ENCODE measurements at places on chromosomes 7 and 10. TPM values are rescaled to one million over a fixed set of nuclear protein-coding genes. Genes with fewer than 3 reads are reported as not detected.
A peak's percentile ranks its signal among the peaks of the same experiment; 100 is the strongest.

DNA sequence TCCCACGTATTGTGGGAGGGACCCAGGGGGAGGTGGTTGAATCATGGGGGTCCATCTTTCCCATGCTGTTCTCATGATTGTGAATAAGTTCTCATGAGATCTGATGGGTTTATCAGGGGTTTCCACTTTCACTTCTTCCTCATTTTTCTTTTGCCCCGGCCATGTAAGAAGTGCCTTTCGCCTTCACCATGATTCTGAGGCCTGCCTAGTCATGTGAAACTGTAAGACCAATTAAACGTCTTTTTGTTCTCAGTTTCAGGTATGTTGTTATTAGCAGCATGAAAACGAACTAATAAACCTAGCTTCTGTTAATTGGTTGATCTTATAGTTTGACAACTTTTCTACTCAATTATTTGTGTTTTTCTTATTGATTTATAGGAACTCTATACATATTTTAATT, 206.3 kb downstream of the NXPH1 start:
- H3K36me3 ChIP-seq = no peaks in the 10 kb centered on the region
- no peaks in the 10 kb centered on the region for H3K27me3 ChIP-seq
- H3K27ac ChIP-seq = no peak overlapping the region
- no peaks in the 10 kb centered on the region for H3K4me1 ChIP-seq
- no peak overlapping the region for H3K4me3 ChIP-seq

Gene ZNF365
- total RNA-seq = 11.0 TPM

Gene FAM25A
- not detected for total RNA-seq

GRCh38 chr7:130938661-130939060, 204.7 kb upstream of the KLF14 start:
- peaks cover 5% of the 10 kb centered on the region for H3K36me3 ChIP-seq
- no peak for DNase-seq
- no peaks in the 10 kb centered on the region for H3K27me3 ChIP-seq
- peak overlapping the region; percentile 97 for H3K27ac ChIP-seq

Gene TSPAN33
- total RNA-seq = 6.5 TPM

DNA sequence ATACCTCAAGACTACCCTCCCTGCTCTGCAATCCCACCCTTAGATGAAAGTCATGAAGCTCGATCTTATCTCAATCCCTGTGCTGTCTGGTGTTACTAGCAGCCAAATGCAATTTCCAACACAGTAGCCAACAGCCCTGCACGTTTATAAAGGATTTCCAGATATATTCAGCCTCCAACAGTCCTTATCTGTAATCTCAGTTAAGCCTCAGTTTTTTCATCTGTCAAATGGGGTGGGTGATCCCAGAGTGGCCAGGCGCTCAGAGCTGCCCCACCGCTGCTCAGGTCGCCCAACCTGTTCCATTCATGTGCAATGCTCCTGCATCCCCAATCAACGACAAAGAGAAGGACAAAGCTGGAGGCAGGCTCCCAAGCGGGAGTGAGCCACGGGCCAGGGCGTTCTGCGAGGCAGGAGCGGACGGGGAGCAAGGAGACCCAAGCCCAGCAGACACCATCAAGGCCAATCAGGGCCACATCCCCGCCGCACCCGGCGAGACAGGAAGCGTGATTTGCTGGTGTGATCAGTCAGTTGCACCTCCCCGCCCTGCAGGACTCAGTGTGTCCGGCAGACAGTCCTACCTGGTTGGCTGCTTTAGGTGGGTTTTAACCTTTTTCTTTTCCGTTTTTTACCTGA, 19.7 kb downstream of the PDGFA start:
- DNase-seq = no peak
- no peaks in the 10 kb centered on the region for H3K4me1 ChIP-seq

DNA sequence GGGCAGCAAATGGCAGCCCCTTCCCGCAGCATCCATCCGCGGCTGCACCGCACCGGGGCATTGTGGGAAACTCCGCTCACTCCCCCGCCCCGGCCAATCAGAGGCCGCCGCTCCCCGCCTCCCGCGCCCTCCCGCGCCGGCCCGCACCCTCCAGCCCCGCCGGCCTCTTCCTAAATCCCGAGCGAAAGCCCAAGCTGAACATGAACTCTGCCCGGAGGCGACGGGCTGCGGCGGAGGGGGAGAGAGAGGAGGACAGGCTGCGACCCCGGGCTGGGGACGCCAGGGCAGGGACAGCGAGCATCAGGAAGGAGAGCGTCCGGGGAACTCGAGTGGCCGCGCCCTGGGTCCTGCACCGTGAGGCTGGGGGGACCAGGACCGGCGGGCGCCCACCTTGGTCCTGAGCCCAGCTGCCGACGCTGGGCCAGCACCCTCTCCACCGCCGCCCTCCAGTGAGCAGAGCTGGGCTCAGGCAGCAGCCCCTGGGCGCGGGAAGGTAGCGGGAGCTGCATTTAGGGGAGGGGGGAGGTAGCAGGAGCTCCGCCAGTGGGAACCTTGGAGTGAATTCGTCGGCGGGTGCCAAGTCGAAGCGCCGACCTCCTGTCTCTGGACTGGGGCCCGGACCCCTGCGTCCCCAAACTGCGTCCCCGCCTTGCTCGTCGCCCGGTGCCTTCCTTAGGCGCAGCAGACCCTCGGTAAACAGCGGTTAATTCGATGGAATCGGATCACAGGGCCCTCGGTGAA, at the start of gene DGKI:
DGKI (minus strand) TSS at position 148 of the 741 bp plus-strand sequence.
- no peak for DNase-seq
- H3K27ac ChIP-seq = no peak within 1 kb of the TSS
- peak within 1 kb of the TSS; percentile 46 for H3K4me3 ChIP-seq
- peaks cover 3% of the 10 kb centered on the region for H3K36me3 ChIP-seq
- no peaks in the 10 kb centered on the region for H3K27me3 ChIP-seq

Gene LRRC72
- total RNA-seq = not detected

GRCh38 chr7:105577251-105577650, 4.0 kb downstream of the EFCAB10 start:
- no peak overlapping the region for H3K4me3 ChIP-seq
- H3K27me3 ChIP-seq = no peaks in the 10 kb centered on the region
- H3K36me3 ChIP-seq = no peaks in the 10 kb centered on the region
- H3K27ac ChIP-seq = no peak overlapping the region
- DNase-seq = no peak

Gene SLC18A3
- total RNA-seq = 4.6 TPM

Gene GJD4
- not detected for total RNA-seq

Measured in astrocyte (in vitro differentiated cells and primary cell).